ENCODE measurements at places on chromosomes 12 and 14.

- no peak for DNase-seq
Measured at GRCh38 chr14:26200687-26201086, 397.1 kb downstream of the NOVA1 start.

DNA sequence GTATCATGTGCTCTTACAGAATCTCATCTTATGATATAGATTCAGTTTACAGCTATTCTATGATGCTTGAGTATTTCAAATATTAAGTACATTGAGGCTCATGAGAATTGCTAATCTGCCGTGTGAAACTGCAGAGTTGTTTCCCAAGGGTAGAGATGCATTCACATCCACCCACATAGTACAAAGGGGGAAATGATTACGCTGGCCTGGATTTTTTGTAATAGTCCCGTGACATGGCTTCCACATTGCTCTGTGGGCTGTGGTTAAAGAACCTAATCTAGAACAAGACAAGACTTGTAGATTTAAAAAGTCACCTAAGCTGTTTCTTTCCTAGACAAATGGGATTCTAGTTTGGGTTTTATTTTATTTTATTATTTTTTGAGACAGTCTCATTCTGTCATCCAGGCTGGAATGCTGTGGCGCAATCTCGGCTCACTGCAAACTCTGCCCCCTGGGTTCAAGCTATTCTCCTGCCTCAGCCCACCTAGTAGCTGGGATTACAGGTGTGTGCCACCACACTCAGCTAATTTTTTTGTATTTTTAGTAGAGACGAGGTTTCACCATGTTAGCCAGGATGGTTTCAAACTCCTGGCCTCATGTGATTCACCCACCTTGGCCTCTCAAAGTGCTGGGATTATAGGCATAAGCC, 13.0 kb upstream of the RIOX1 start:
- no peak for DNase-seq

- DNase-seq, result peak; percentile 80
Measured at GRCh38 chr12:121124402-121125109, 8.1 kb upstream of the P2RX7 start.

- no peak for DNase-seq
Measured at GRCh38 chr12:14607568-14607967, 39.9 kb upstream of the PLBD1 start.

GRCh38 chr12:53739214-53740129, 12.2 kb upstream of the CALCOCO1 start:
- DNase-seq, result no peak

GRCh38 chr12:32478858-32479725, 79.7 kb downstream of the FGD4 start:
- no peak for DNase-seq

GRCh38 chr12:47080725-47081502, 1.2 kb upstream of the AMIGO2 start:
- no peak for DNase-seq

DNA sequence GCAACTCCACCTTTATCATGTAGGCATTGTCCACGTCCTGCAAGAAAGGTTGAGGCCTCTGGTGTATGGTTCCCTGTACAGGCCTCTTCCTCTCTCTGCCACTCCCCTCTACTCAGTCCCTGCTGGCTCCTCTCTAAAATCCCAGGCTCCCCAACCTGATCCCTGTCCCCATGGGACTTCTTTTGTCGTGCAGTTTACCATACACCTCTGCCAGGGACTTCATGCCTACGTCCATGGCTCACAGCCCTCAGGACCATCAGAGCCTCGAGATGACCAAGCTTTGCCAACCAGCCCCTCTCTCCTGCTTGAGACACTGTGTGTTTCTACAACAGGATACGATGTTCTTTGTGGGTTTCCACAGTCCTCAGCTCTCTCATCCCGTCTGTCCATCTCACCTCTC, 2.9 kb downstream of the KRT2 start:
- DNase-seq, result no peak

DNA sequence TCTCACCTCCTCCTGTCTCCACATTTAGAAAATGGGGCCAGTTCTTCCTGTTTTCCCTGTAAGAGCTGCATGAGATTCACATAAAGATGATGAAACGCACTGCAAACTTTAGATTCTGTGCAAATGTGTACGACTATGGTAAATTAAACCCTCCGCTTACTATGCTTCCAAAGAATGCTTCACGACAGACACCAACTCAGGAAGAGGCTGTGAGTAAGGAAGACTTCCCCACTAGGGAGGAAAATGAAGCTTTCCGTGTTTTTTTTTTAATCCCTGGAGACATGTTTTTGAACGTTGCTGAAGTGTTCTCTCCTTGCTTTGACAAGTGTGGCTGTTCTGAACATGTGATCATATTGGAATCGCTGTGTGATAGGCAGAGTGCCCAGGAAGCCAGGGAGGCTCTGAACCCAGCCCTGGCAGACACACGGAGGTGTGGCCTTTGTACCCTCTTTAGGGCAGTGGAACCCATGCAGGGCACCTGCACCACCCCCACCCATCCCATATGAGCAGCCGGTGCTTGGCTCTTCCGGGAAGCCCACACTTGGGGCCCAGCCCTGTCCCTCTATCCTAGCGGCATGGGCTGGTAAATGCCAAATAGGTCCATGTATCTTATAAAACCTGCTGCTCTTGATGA, 7.5 kb upstream of the SYNE3 start:
- DNase-seq, result no peak

DNA sequence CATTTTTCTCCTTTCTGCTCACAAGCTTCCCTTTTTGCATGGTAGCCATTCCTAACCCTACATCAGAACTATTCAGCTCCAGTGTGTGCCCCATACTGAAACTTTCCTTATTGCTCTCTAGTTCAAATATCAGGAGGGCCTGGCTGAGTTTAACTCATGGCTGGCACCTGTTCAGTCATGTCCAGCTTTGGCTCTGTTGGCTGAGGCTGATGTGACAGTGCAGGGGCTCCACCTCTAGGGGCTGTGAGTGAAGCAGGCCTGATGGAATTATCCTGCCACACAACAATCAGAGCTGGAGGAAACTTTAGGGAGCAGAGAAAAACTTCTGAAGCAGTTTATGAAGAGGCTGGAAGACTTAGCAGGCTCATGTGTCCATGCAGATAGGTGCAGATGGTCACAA, 8.5 kb downstream of the COQ6 start:
- DNase-seq, result no peak

- no peak for DNase-seq
Measured at GRCh38 chr14:68668028-68668427, 124.8 kb downstream of the ZFP36L1 start.

- no peak for DNase-seq
Measured at GRCh38 chr12:30525171-30525570, 170.5 kb downstream of the IPO8 start.

- peak; percentile 13 for DNase-seq
Measured at GRCh38 chr12:49748306-49748705, 6.9 kb downstream of the TMBIM6 start.

- DNase-seq, result no peak
Measured at GRCh38 chr12:57618966-57619433, 7.8 kb downstream of the ARHGEF25 start.

DNA sequence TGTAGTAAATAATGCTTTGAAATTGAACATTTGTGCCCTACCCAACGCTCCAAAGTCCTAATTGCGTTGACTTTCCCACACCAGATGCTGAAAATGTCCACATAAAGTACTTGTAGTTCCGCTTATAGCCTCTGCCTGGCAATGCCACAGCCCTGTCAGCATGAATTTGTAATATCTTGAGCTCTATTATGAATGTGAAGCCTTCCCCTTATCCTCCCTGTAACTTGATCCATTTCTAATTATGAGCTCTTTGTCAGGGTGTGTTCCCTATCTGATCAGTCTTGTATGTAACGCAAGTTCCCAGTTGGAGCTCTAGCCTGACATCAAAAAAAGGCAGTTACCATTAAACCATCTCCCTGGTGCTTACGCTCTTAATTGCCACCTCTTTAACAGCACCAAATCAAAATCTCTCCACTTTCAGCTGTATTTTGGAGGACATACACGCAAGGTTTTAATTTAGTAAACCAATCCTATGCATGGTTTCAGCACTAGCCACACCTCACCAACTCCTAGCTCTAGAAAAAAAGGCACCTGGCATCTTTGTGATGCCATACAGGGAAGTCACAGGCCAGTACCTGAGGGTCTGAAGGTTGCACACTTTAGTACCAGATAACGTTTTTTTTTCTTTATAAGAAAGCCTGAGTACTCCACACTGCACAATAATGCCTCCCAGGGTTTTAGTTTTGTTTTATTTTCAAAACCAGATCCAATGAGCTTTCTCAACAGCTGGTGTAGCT, 69.3 kb downstream of the EEA1 start:
- no peak for DNase-seq

- peak; percentile 31 for DNase-seq
Measured at GRCh38 chr12:117968826-117969659, at the start of gene KSR2. Gene KSR2 (minus strand): TSS chr12:117968990. CDS start chr12:117968255, 735 bp downstream.

Measured in AG08396 (cell line).